ENCODE measurements at places on chromosomes 12 and 14. TPM values are rescaled to one million over a fixed set of nuclear protein-coding genes. Genes with fewer than 3 reads are reported as not detected.

GRCh38 chr14:68451696-68452373, 341.0 kb downstream of the ZFP36L1 start:
- no peak for DNase-seq

DNA sequence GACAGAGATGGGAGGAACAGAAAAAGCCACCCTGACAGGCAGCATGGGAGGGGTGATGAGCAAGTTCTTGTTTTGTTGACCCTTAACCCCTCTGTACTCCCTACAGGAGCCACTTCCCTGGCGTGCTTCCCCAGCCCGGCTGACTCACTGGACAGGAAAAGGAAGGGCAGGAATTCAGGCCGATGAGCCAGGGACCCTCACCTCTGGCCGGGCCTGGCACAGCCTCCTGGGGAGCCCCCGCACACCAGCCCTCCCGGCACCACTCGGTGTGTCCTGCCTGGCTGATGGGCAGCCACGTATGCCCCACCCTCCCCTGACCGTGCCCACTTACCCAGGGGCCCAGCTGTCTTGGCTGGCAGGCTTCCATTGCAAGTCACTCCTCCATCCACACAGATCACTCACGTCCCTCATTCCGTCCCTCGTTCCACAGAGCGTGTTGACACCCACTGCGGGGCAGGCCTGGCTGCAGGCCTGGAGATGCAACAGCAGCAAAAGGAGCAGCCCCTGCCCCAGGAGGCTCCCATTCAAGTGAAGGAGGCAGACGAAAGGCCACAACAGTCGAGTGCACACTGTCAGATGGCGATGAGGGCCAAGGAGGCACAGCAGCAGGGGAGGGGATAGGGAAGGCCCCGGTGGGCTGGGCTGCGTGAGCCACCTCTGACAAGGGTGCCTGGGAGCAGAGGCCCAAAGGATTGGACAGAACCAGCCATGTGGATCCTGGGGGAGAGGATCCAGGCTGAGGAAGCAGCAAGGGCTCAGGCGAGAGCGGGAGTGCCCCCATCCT, 19.7 kb upstream of the CD9 start:
- no peak for DNase-seq

DNA sequence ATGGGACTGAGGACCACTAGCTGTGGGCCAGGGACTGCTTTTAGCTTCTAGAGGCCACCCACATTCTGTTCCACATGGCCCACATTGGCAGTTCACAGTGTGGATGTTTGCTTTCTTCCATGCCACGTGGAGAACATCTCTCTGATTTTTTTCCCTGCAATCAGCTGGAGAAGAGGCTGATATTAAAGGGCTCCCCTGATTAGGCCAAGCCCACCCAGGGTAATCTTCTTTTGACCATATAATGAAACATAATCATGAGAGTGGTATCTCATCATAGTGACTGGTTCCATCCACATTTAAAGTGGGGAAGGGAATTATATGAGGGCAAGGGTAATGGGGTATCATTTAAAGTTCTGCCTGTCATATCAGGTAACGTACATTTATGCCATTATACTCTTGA, 15.8 kb downstream of the DAAM1 start:
- no peak for DNase-seq

DNA sequence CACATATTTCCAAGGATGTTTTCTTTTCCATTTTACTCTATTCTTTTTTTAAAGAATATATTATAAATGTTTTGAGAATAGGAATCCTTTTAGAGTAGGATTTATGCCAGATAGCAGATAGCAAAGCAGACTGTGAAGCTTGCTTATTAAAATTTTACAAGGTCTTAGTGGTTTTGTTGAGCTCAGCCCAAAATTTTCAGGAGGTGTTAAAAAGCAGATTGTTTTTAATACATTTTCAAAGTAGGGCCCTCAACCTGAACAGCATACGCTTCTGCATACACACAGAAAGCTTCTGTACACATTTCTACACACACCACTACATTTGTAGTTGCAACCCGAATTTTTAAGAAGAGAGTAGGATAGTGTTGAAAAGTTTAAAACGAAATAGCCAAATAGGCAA, 151.0 kb downstream of the EPS8 start:
- DNase-seq: no peak

- no peak for DNase-seq
These were observed 115.1 kb downstream of the TSHR start for GRCh38 chr14:81070511-81070910.

DNA sequence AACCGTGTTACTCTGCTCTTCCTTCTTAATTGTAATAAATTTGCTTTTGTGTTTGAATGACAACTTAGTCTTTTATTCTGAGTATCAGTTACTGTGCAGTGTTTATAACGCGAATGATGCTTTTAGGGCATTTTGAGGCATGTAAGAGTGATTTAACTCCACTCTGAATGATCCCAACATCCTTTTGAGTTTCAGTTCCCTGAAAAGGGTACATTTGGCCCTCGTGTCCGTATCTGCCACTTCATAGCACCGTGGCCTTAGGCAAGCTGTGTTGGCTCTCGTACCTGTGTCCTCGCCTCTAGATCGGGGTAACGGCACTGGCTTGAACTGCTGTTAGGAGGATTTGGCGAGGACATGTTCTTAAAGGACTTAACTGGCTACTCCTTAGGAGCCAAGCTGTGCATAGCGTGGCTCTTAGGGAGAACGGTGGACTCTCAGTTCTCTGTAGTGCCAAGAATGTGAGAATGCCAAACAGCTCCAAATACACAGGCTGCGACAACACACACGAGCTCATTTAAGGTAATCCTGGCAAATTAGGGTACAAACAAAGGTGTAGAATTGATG, 92.0 kb downstream of the PPP2R5C start:
- DNase-seq: no peak

- DNase-seq: no peak
These were observed 44.8 kb downstream of the ARHGAP5 start for GRCh38 chr14:32121948-32122347.

- DNase-seq: peak; percentile 29
These were observed 506 bp upstream of the OR10P1 start for GRCh38 chr12:55636116-55636655.

- DNase-seq: no peak
These were observed 21.8 kb upstream of the WDR20 start for GRCh38 chr14:102117852-102118251.

GRCh38 chr14:106681568-106681967, 1155.2 kb downstream of the TMEM121 start:
- no peak for DNase-seq

- DNase-seq: no peak
These were observed 325.7 kb downstream of the CEP128 start for GRCh38 chr14:80615831-80616230.

GRCh38 chr14:61525293-61526011, 169.9 kb upstream of the HIF1A start:
- no peak for DNase-seq

DNA sequence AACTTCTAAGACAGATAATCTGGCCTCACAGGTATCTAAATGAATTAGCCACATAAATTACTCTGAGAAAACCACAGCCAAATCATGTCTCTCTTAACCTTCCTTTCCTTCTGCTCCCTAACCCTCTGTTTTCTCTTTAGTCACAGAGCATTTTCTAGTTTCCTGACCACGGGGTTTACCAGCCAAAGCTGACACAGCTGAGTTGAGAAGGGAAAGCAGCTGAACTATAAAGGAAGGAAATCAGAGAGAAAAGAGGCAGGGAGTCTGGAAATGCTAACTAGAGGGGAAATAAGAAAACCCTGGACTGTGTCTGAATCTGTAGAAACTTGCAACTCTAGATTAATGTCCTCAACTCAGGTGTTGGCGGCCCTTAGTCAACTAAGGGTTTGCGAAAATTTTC, 24.4 kb downstream of the ANKS1B start:
- DNase-seq: no peak

DNA sequence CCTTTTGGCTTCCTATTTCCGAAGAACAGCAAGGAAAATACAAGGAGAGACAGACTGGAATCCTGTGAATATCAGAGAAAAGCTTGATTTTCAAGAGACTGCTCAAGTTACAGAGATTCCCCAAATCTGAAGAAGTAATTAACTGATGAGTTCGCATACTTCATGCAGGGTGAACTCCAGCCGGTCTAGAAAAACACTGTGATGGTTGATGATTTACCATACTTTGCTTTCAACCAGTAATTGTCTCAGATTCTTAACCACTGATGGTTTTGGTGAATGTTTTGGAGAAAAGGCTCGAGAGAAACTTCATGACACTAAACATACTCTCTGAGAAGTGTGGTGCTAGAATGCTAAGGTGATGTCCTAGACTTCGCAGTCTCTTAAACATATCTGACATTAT, 4.4 kb upstream of the PLXNC1 start:
- DNase-seq: no peak

DNA sequence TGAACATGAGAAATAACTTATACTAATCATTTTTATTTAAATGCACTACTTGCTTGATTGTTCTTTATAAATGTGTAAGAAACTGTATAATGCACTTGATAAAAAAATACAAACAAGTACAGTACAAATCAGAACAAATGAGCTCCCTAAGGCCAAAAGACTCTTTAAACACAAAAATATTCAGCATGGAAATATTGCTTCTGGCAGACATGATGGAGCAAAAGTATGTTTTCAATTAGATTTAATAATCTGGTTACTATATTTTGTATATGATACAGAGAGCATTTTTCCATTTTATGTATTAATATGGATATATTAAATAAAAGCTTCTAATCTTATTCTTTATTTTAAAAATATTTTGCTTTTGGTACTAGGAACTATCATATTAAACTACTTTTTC, 800.2 kb upstream of the LRFN5 start:
- no peak for DNase-seq

DNA sequence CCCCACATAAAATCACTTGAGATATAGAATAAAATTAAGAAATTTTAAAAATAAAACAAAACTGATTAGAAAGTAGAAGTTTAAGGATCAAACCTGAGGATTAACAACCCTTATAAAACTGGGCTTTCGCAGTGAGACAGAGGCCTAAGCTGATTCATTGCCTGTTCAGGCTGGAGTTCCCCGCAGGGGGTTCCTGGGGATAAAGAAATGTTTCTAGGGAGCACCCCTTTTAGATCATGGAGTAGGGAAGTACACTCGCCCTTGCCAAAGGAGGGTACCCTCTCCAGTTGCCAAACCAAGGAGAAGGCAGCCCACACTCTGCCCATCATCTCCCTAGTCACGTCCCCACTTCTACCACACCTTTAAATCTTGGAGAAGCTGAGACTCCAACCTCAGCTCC, 6.8 kb downstream of the GLIPR1 start:
- DNase-seq: no peak

DNA sequence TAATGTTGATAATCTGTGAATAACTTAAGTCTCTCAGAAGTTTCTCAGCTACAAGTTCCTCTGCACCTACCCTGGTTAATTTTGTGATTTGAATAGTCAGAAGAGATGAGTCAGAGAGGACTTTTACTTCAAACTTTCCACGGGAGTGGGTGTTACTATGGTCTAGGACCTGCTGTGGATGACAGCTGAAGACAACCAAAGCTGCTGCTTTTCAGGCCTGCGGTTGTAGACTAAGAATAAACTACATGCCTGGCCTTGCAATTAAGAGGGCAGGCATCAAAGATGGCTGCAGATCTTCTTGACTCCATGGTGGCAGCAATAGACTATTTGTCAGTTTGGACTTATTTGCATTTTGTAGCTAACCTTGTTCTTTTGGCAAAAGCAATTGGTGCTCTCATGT, 227.1 kb upstream of the KRR1 start:
- no peak for DNase-seq

DNA sequence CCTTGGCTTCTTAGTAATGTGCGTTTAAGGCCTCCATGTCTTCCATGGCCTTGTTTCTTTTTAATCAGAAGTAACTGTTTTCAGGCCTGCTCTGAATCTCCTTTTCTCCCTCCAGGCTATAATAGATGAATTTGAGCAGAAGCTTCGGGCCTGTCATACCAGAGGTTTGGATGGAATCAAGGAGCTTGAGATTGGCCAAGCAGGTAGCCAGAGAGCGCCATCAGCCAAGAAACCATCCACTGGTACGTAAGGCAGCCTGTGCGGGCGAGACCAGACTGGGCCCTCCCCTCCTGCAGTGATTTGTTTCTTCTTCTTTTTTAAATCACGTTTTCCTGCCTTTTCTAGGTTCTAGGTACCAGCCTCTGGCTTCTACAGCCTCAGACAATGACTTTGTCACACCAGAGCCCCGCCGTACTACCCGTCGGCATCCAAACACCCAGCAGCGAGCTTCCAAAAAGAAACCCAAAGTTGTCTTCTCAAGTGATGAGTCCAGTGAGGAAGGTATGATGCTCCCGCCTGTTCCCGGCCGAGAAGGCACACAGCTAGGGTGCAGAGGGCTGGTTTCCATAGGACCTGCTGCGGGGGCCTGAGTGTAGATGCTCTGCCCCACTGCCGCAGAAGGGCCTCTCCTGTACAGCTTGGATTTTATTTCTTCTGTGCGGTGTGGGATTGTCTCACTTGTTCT, 3.6 kb upstream of the GAPDH start:
- DNase-seq: no peak

GRCh38 chr14:57464008-57464730, 29.5 kb downstream of the CCDC198 start:
- DNase-seq: no peak

DNA sequence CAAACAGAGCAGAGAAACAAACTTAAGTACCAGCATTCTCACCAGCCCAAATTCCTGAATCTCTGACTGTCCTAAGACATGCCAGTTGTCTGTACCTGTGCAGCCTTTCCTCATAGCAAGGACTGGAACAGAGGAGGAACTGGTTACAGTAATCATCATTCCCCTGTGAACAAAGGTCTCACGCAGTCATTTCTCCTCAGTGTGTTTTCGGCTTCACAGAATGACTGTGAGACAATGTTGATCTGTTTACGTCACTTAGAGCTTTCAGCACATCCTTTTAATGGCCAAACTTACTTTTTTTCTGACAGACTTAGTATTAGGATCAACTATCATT, 169.0 kb downstream of the FBXL14 start:
- no peak for DNase-seq

DNA sequence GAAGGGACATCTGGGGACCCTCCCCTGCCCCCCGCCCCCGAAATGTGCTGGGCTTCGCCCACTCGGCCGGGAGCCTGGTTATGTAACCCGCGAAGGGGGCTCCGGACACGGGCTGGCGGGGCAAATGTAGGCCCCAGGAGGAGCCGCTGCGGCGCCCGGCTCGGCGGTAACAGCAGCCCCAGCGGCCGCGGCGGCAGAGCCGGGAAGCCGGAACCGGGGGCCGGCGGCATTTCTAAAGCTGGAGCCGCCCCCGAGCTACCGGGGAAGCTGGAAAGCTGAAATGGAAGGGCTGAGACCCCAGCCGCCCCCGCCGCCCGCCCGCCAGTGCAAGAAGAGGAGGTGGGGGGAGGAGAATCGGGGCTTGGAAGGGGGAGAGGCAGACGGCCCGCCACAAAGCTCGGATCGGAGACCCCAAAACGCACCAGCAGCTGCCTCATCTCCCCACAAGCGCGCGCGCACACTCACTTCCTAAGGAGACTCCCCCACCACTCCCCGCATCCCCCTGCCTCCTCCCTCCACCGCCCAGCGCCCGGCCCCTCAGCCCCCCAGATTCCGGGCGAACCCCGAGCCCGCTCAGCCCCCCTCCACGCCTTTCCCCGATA, 1.5 kb downstream of the KDM2B start:
- no peak for DNase-seq

The C12orf60 gene
- total RNA-seq: 0.74 TPM

The TSHR gene
- not detected for total RNA-seq

The RASAL1 gene
- total RNA-seq: 11.0 TPM

The TMBIM6 gene
- 240 TPM for total RNA-seq

The YY1 gene
- 43.0 TPM for total RNA-seq

The AP5M1 gene
- 18.2 TPM for total RNA-seq

The GPR132 gene
- total RNA-seq: 9.1 TPM

The HCAR3 gene
- 0.74 TPM for total RNA-seq

The KRAS gene
- 9.6 TPM for total RNA-seq

The KRT73 gene
- not detected for total RNA-seq

The HPD gene
- not detected for total RNA-seq
